ENCODE measurements at places on chromosomes 4 and X.

DNA sequence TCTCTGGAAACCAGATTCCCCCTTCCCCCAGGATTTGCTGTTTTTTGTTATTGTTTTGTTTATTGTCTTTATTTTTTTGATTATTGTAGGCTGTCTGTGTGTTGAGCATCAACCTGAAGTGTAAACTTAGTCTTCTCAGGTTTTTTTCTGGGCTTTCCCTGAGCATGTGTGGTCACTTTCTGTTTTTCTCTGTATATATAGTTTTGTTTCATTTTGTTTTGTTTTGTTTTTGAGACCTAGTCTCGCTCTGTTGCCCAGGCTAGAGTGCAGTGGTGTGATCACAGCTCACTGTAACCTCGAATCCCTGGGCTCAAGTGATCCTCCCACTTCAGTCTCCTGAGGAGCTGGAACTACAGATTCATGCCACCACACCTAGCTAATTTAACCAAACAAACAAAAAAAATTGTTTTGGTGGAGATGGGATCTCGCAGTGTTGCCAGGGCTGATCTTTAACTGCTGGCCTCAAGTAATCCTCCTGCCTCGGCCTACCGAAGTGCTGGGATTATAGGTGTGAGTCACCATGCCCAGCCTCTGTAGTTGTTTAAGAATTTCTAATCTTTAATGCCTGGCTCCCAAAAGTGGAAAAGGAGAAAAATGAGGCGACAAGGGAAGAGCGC, 9.1 kb downstream of the IL13RA1 start:
- no peak for DNase-seq

- no peak for DNase-seq
Measured at GRCh38 chr4:184280591-184281071, 63.0 kb upstream of the ENPP6 start.

DNA sequence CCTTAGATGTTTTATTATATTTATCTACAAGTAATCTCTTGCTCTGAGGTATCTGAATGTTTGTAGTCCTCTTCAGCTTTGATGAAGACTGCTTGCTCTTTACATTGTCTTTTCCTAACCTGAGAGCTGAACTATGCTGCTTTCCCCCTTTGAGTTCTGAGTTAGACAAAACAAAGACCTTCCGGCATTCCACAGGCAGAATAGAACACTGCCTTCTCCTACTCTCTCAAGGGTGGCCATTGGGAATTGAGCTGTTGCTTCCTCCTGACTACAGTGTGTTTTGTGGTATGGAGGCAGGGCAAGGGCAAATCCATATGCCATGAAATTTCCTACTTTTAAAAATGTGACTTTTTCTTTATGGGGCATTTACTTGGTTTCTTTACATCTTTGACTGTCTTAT, 841.0 kb downstream of the FAM133A start:
- no peak for DNase-seq

- DNase-seq = no peak
Measured at GRCh38 chr4:9943761-9944160, 77.5 kb downstream of the SLC2A9 start.
